ENCODE measurements at places on chromosomes 2 and 18.

DNA sequence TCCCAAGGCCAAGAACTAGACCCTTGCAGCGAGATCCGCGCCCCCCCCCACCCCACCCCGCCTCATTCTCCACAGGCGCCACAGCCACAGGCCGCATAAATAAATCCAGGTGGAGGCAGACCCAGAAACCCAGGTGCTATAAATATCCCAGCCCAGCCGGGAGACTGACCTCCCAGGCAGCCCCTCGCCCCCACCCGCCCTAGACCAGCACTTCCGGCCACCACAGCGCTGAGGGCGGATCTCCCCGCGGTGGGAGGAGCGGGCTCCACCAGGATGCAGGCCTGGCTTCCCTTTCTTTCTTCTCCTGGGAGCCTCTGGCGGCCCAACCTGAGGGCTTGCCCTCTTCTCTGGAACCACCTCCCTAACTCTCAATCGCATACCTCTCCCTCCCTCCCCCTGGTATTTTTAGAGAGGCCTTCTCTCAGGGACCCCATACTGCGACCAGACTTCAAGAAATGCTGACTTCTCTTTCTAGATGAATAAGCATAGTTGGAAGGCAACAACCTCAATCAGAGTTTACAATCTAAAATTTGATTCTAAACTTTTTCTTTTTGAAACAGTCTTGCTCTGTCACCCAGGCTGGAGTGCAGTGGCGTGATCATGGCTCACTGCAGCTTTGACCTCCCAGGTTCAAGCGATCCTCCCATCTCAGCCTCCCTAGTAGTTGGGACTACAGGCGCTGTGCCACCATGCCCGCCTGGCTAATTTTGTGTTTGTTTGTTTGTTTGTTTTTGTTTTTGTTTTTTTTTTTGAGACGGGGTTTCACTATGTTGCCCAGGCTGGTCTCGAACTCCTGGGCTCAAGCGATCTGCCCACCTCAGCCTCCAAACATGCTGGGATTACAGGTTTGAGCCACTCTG lies 55.0 kb downstream of the PKDCC start:
- peak; percentile 9 for DNase-seq

DNA sequence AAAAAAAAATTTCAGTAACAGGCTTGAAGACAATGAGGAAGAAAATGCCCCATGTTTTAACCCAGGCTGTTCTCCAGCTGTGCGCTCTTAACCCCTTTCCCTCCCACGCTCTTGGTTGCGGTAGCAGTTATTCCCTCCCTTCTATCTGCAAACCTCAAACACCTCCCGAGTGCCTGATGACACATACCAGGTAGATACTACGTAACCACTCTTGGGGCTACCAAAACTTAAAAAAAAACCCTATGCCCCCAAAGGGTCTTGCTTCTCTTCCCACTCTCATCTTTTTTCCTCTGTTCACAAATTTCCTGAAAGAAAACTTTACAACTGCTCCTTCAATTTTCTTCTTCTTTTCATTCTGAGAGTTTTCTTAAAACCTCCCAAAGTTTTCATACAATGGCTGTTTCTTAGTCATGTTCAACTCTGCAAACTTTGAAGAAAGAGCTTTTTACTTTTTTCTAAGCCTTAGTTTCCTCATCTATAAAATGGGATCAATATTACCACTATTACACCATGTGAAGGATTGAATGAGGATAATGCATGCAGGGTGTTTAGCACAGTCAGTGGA lies 4.9 kb upstream of the DRC1 start:
- peak; percentile 34 for DNase-seq

GRCh38 chr2:241891315-241891987 lies 21.9 kb downstream of the RTP5 start:
- no peak for DNase-seq

DNA sequence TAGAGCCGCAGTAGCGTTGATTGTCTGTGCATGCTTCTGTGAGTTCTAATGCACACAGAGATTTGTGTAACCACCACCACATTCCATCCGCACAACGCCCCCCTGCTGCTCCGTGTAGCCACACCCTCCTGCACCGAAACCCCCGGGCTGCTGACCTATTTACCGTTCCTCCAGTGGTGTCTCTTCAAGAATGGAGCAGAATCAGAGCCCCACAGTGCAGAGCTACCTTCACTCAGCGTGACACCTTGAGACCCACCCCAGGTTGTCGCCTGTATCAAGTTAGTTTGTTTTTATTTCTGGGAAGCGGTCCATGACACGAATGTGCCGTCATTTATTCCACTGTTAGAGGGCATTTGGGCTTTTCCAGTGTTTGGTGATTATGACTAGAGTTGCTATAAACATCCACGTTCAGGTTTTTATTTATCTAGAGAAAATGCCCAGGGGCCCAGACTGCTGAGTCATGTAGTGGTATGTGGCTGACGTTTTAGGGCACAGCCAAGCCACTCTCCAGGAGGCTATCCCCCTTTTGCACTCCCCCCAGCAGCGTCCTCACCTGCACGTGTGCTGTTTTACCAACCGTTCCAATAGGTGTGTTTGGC lies 266.8 kb downstream of the NDUFA10 start:
- no peak for DNase-seq

- no peak for DNase-seq
These were observed 211.6 kb downstream of the MCFD2 start for GRCh38 chr2:46704041-46704440.

GRCh38 chr2:179765666-179766065 lies 95.7 kb downstream of the ZNF385B start:
- no peak for DNase-seq

DNA sequence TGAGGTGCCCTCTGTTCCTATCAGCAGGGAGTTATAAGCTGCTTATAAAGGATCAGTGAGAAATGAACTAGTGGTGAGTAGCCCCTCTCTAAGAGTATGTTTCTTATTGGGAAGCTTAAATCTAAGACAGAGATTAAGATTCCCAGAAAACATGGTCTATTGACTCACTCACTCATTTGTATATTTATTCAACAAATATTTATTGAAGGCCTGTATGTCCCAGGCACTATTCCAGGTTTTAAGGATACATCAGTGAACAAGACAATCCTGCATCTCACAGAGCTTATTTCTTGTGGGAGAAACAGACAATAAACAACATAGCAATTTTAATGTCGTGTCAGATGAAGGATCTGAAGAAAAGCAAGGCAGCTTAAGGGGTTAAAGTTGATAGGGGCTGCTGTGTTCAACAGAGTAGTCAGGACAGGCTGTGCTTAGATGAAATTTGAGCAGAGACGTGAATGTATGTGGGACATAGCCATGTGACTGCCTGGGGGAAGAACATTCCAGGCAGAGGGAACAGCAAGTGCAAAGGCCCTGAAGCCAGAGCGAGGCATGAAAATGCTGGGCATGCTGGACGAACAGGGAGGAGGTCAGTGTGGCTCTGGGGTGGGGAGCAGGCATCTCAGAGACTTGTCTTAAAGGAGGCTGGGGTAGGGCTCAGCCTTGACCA lies 14.8 kb upstream of the PSD4 start:
- DNase-seq, result no peak

DNA sequence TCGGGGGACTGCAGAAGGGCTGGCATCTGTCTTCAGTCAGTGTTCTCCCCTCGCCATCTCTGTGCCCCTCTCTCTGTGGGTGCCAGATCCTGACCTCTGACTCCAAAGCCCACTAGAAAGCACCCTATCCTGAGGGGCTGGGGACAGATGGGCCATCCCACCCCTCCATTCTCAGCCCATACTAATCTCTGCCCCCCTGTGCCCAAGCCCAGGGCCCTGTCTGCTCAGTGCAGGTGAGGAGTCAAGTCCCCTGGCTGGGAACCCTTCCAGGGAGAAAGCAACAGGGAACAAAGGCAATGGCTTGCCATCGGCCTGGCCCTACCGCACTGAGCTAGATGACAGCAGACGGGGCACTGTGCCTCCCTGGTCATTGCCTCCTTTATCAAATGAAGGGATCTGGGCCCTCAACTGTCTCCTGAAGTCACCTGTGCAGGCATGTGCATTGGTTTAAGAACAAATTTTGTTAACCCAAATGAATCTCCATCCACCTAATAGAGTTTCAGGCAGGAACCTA lies 42.7 kb upstream of the ID2 start:
- DNase-seq, result no peak

- DNase-seq, result no peak
These were observed 8.2 kb upstream of the NT5C1B start for GRCh38 chr2:18597618-18598017.

DNA sequence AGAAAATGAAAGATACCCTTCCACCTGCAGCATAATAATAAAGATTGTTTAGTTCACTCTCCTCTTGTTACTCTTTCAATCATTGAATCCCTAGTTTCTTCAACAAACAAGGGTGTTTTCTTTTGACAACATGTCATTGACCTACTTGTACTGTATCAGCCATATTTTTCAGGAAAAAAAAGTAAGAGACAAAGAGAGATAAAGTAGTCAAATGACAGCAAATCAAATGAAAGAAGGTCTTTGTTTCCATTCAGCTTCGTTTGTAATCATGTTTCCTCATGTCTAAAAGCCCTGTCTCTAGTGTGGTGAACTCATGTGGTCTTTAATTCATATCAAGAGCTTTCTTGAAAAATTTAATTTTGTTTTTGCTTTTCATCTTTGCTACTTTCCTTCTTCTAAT lies 557.8 kb upstream of the LRATD1 start:
- no peak for DNase-seq

- DNase-seq, result no peak
These were observed 10.8 kb downstream of the COQ10B start for GRCh38 chr2:197464175-197464574.

GRCh38 chr18:35157181-35157580 lies 83.7 kb upstream of the ZNF397 start:
- no peak for DNase-seq

- DNase-seq, result no peak
These were observed 3.3 kb upstream of the TANC1 start for GRCh38 chr2:158965107-158965506.

- no peak for DNase-seq
These were observed 307.5 kb downstream of the TCF4 start for GRCh38 chr18:55280503-55280902.

- no peak for DNase-seq
These were observed 165.2 kb downstream of the SH3BP4 start for GRCh38 chr2:235116885-235117492.

- no peak for DNase-seq
These were observed 202 bp downstream of the MCEE start for GRCh38 chr2:71129902-71130151.

GRCh38 chr2:59798687-59799232 lies 754.7 kb downstream of the BCL11A start:
- no peak for DNase-seq

GRCh38 chr2:12931186-12931844 lies 214.6 kb downstream of the TRIB2 start:
- DNase-seq, result no peak

DNA sequence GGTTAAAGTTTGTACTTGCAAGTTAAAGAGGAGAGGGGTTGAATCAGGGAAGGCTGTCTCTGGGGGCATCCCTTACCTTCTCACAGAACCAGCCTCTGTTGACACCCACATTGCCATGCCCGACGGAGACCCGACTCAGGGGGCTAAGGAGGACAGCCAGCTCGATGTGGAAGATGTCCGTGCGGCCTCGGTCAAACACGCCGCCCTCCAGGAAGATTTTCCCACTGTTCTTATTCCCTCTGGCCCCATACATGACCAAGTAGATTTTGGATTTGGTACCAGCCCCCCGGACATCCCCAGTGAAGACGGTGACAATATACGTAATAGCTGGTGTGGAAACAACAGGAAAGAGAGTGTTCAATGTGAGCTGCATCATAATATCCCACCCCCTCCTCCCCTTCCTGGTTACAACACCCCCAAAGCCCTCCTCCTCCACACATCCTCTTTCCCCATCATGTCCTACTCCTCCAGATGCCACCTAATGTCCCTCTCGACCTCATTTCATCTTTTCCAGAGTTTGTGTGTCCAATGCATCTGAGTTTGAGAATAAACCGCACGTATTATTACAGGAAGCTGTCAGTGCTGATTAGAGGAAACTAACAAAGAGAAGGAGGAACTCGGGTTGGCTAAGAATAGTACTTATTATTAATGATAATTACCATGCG lies 55.7 kb downstream of the LOXHD1 start:
- DNase-seq, result no peak

DNA sequence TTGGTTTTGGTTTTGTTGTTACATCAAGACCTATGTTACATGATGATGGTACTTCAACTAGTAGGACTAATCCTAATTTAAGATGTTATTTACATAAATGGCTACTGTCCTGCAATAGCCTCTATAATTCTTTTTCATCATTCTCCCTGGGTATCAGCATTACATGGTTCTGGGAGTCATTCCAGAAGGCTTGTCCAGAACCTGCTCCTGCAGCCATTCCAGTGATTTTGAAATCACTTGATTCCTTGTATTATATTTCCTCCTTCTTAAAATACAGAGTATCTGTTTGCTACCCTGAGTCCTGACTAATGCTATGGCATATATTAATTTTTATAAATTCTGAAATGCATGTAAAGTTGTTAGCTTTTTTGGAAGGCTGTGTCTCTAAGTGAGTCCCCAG lies 400.5 kb upstream of the MEIS1 start:
- no peak for DNase-seq

DNA sequence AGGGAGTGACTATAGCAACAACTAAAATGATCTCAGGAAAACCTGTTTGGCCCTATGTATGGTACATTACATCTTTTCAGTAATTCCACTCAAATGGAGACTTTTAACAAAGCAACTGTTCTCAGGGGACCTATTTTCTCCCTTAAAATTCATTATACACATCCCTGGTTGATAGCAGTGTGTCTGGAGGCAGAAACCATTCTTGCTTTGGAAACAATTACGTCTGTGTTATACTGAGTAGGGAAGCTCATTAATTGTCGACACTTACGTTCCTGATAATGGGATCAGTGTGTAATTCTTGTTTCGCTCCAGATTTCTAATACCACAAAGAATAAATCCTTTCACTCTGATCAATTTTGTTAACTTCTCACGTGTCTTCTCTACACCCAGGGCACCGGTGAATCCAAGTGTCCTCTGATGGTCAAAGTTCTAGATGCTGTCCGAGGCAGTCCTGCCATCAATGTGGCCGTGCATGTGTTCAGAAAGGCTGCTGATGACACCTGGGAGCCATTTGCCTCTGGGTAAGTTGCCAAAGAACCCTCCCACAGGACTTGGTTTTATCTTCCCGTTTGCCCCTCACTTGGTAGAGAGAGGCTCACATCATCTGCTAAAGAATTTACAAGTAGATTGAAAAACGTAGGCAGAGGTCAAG lies 955 bp downstream of the TTR start:
- DNase-seq, result no peak

- no peak for DNase-seq
These were observed 259.3 kb downstream of the AGPS start for GRCh38 chr2:177651833-177652232.

DNA sequence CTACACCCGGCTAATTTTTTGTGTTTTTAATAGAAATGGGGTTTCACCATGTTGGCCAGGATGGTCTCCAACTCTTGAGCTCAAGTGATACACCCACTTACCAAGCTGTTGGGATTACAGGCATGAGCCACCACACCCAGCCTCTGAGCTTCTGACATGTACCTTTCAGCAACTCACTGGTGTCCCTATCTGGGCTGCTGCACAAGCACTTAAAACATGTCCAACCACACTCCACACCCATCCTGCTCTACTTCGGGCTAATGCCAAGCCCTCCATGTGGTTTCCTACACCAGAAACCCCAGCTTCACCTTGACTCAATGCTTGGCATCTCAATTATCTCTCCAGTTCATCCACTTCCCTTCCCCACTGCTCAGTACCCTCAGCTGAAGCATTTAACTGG lies 22.4 kb upstream of the ARMC9 start:
- DNase-seq, result no peak

- DNase-seq, result no peak
These were observed 17.7 kb downstream of the CNDP2 start for GRCh38 chr18:74513883-74514205.

Data from stimulated activated CD8-positive, alpha-beta memory T cell treated with anti-CD3 and anti-CD28 coated beads, Interleukin-15, amount 100 ng/mL, for 48 hours (primary cell).